ENCODE measurements at places on chromosomes 7 and 10.

GRCh38 chr7:80468931-80469714, 42.7 kb downstream of the GNAT3 start:
- no peak for DNase-seq

GRCh38 chr7:821688-822087, 10.6 kb upstream of the SUN1 start:
- DNase-seq: no peak

- no peak for DNase-seq
Observed at GRCh38 chr10:33309406-33309805, 25.1 kb downstream of the NRP1 start.

DNA sequence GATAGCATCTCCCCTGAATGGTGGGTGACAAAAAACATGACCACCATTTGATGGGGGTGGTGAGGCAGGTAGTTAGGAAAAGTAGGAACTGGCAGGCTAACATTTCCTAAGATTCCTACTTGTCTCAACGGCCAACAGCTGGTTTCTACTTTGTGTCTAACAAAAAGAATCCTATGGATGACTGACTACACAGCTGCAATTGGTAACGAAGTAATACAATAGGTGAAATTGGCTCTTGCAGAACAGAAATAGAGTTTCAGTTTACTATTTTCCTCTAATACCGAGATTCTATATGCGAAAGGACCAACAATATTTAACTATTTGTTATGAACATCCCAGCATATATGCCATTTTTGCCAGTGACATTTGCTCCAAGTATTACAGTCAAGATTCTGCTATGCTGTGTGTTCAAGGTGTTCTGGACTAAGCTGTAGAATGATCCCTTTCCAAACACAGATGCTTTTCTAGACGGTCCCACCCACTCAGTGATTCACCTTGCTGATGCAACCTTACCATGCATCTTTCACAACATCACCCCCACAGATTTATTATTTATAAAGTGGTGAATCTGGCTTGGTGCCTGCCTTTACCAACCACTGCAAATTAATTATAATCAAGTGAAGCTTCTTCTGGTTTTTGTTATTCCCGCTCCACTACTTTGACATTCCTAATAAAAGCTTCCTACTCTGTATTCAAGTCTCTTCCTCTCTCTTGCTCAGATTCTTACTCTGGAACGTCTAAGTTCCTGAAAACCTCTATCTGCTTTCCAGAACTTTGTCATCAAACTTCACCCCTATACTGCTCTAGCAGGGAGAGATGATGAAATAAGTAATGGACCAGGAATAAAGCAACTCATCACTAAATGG, 16.8 kb downstream of the BBIP1 start:
- peak; percentile 68 for DNase-seq

DNA sequence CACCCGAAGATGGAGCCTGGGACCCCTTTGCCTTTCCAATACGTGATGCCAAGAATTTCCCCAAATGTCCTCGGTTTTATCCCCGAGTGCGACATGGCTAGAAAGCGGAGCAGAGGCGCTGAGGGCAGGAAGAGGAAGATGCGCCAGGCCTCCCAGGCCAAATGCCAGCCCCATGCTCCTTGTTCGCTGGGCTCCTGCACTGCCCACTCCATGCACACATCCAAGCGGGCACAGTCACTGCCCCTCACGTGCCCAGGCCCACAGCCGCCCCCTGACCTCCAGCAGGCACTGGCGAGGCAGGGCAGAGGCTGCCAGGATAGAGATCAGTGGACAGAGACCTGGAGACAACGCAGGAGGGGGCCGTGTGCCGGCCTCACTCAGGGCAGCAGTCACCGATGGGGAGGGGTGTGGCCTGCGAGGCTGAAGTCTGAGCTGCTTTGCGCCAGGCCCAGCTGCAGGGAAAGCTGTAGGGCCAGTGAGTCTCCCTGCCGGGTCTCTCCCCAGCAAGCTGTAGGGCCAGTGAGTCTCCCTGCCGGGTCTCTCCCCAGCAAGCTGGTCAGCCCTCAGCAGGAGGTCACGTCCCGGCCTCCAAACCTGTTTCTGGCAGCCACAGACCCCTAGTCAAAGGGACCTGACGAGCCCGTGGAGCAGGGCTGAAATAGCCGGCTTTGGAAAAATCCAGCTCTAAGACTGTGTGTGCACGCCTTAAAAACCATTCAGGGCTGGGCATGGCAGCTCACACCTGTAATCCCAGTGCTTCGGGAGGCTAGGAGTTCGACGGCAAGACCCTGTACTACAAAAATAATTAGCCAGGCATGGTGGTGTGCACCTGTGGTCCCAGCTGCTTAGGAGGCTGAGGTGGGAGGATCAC, 100.6 kb upstream of the DIP2C start:
- DNase-seq: peak; percentile 4

DNA sequence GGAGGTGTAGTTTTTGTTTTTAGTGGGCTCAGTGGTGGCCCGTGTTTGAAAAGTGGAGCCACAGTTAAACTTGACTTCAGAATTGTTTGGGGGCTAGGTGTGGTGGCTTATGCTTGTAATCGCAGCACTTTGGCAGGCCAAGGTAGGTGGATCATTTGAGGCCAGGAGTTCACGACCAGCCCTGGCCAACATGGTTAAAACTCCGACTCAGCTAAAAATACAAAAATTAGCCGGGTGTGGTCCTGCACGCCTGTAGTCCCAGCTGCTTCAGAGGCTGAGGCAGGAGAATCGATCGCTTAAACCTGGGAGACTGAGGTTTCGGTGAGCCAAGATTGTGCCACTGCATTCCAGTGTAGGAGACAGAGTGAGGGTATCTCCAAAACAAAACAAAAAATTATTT, 1.8 kb downstream of the CCT6A start:
- DNase-seq: no peak

DNA sequence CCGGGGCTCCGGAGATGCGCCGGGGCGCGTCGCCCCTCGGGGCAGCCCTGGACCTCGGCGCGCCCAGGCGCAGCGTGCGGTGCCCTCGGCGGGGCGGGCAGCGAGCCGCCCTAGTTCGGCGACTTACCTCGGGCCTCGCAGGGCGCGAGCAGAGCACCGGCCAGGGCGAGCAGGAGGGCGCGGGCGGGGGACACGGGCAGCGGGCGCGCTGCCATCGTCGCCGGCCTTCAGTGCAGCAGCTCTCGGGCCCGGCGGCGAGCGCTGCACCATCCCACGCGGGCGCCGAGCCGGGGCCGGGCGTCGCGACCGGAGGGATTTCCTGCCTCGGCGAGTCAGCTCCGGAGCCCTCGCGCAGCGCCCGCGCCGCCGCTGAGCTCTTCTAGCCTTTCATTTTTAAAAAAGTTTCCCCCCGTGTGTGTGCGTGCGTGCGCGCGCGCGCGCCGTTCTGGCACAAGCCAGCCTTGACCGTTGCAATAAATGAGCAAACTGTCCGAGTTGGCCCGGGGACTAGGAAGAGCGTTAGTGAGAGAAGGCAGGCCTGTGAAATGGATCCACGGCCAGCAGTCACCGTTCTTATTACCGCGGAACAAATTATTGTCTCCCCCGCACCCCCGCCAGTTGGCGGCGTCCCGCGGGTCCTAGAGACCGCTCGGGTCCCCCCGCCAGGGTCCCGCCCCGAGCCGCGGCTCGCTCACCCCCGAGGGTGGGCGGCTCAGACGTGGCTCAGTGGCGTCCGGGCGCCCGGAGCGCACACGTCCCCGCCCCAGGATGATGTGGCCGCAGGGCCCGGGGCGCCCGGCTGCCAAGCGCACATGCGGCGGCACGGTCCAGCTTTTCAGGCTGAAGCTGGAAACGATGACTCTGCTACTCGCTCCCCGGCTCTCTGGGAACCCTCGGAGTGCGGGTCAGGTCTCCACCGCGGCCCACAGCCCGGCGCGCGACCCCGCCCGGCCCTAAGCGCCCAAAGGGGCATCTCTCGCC, at the start of gene ADAM12:
ADAM12 (minus strand) TSS at position 547 of the 981 bp plus-strand sequence; CDS start at position 215, 332 bp downstream.
- DNase-seq: no peak

DNA sequence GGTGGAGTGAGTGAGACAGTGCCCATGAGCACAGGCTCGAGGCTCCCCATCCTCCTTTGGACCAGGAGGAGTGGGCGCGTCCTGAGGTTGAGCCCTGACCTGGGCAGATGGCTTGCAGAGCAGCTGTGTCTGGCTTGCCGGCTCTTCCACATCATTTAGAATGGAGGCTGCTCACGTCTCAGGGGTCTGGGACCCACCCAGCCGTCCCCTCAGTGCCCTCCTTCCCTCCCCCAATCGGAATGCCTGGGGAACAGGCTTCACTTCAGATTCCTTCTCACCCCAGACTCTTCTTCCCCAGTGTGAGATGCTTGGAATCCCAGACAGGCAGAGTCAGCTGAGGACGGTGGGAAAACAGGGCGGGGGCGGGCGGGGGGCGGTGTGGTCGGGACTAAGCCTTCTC, 968.6 kb upstream of the ZNF722 start:
- no peak for DNase-seq

- DNase-seq: no peak
Observed at GRCh38 chr10:132213917-132214316, 27.2 kb downstream of the DPYSL4 start.

Measured in activated CD4-positive, alpha-beta memory T cell treated with anti-CD3 and anti-CD28 coated beads for 36 hours (primary cell).